ENCODE measurements at places on chromosomes 2 and 18.

- DNase-seq: no peak
- no peaks in the 10 kb centered on the region for H3K27me3 ChIP-seq
- H3K27ac ChIP-seq: no peak overlapping the region
- no peak overlapping the region for H3K4me3 ChIP-seq
Measured at GRCh38 chr2:71884303-71885042, 263.2 kb downstream of the CYP26B1 start.

DNA sequence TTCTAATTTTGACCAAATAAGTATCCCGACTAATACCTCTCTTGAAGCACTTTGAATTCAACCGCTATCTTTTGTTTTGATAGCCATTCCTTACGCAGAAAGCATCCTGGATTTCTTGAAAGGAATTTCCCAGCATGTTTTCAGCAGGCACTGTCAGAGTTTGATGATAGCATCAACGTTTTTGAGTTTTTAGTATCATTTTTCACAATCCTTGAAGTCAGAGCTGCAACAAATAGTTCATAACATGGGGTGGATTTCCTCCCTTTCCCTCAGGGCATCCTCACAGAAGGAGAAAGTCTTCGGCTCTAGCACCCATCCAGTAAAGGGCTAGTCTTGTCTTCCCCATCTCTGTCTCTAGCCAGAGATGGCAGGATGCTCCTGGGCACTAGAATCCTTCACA is 46.2 kb downstream of the ANKRD44 start:
- no peak for DNase-seq
- no peak overlapping the region for H3K27ac ChIP-seq
- H3K4me3 ChIP-seq: no peak overlapping the region

GRCh38 chr2:236261452-236261851 is 2.8 kb downstream of the ASB18 start:
- no peak for DNase-seq
- no peaks in the 10 kb centered on the region for H3K36me3 ChIP-seq
- no peaks in the 10 kb centered on the region for H3K27me3 ChIP-seq
- no peak overlapping the region for H3K27ac ChIP-seq
- no peaks in the 10 kb centered on the region for H3K4me1 ChIP-seq

DNA sequence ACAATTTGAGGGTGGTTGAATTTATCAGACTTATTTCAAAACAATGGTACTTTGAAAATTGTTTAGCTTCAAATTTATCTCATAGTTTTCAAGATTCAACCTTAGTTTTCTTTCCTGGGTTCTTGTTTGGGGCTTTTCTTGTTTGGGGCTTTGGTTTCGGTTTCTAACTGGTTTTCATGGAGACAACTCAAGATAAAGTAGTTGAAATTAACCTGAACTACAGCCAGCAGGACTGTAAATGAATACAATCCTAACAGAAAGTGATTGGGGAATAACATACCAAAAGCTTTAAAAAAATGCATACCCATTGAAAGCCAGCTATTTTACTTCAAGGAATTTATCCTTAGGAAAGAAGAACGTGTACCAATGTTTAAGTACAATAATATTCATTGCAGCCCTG is 133.5 kb upstream of the SLC14A2 start:
- no peaks in the 10 kb centered on the region for H3K36me3 ChIP-seq
- H3K27me3 ChIP-seq: no peaks in the 10 kb centered on the region
- DNase-seq: no peak
- H3K27ac ChIP-seq: no peak overlapping the region

DNA sequence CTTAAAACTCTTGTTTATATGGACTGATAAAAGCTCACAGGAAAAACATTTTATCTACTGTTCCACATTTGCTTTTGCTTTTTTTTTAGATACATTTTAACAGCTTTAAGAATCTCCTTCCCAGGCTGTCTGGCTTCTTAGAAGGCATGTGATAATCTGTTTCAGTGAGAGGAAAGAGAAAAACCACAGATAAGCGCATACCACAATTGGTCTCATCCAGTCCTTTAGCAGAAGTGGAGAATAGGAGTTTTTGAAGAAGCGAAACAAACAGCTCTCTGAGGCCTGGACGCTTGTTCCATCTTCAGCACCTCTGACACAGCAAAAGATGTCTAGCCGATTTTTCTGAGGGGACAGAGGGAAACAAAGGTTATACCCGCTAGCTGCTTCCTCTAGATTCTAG is 37.6 kb downstream of the RMC1 start:
- no peaks in the 10 kb centered on the region for H3K36me3 ChIP-seq
- DNase-seq: no peak
- H3K4me1 ChIP-seq: no peaks in the 10 kb centered on the region
- H3K27me3 ChIP-seq: no peaks in the 10 kb centered on the region
- no peak overlapping the region for H3K27ac ChIP-seq

DNA sequence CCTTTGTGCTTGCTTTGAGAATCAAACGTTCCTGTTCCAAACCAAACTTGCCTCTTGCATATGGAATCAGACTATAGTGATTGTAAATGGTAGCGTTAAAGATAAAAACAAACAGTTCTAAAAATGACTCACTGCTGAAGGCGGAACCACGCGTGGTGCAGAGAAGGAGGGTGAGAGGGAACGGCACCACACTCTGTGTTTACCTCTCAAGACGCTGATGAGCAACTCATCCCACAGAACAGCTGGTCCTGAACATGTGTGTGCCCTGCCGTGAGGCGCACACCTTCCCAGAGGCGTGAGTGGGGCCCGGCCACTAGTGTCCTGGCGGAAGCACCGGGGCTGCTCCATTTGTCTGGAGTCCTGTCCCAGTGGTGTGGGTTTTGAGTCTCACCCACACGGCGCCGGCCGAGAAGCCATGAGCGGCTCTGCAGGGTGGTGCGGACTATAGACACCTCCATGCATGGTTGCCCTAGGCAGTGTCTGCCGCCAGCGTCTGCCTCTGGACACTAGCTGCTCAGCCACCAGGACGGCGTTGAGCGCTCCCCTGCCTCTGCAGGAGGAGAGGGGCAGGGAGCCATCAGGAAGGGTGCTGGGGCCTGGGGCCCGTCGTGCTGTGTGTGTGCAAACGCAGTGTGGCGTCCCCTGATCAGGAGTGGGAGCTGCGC is 52.1 kb downstream of the NFATC1 start:
- H3K27me3 ChIP-seq: no peaks in the 10 kb centered on the region
- no peaks in the 10 kb centered on the region for H3K36me3 ChIP-seq
- no peak overlapping the region for H3K27ac ChIP-seq
- H3K4me1 ChIP-seq: no peaks in the 10 kb centered on the region
- DNase-seq: no peak

GRCh38 chr2:60861736-60862135 is 19.6 kb upstream of the REL start:
- H3K27ac ChIP-seq: no peak overlapping the region
- H3K4me1 ChIP-seq: peaks cover 11% of the 10 kb centered on the region
- no peak overlapping the region for H3K4me3 ChIP-seq
- no peak for DNase-seq

DNA sequence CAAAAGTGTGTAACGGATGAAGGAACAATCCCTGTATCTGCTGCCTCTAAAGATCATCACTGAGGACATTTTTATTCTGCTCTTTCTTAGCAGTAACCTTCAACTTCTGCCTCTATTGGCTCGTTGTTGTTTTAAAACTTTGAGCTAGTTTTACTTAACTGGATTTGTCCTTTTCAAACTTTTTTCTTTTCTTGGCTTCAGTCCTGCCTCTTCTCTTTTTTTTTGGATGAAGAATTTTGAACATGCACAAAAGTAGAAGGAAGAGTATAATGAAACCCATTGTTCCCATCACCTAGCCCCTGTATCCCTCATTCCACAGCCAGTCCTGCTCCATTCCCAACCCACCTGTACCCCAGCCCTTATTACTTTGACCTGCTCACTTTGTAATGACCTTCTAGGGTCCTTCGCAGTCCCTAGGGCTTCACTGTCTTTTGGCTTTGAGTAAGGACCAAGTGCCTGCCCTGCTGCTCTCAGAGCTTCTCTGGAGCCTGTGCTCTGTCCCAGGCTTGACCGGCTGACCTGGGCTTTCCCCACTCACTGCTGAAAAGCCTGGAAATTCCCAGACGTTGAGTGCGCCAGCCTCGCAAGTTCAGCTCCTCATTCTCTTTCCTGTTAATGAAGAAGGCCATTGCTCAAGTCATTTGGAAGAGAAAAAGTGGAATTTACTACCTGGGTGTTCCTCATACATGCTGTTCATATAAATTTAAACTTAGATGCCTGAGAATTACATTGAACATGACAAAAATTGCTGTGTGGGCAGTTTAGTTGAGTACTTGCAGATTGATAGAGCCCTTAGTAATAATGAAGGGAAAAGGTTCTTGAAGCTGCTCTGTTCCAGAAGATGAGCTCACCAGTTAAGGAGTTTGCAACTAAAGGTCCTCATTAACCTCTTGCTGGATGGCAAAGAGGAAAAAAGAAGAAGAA is 149.3 kb upstream of the ALPP start:
- H3K4me3 ChIP-seq: no peak overlapping the region
- no peak for DNase-seq
- no peaks in the 10 kb centered on the region for H3K4me1 ChIP-seq
- H3K27ac ChIP-seq: no peak overlapping the region
- no peaks in the 10 kb centered on the region for H3K27me3 ChIP-seq

DNA sequence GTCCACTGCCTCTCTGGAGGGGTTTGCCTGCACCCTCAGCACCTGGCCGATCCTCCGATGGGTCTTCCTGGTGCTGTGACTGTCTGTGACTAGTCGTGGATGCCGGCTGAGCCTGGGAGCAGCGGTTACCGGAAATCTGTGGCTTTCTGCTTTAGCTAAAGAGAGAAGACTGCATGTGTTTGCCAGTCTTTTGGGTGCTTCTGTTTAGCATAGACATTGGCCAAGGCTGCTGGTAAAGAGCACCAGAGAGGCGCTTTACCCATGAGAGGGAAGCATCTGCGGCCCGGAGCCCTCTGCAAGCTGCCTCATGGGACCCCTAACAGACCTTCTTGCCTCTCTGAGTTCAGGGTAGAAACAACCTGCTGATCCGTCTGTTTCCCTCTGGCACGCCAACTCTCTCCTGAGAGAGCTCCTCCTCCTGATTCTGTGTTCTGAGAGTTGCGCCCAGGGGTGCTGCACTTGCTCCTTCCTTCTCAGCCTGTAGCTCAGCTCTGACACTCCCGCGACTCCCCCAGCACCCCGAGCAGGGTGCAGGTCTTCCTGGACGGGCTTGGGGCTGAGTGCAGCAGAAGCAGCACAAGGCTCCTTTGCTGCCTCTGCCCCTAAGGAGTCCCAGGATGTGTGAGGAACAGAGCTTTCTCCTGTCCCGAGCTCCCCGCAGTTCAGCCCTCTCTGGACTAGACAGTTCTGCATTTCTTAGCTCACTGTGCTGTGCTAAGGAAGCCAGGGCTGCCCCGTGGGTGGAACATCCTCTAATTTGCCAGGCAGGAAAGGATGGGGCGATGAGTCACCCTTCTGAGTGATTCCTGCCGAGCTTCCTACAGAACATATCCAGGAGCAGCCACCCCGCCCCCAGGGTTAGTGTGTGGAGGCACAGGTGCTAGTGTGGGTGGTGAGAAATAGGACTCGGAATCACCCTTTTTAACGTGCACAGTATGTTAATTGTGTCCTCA is 203.2 kb downstream of the SH3RF3 start:
- DNase-seq: no peak
- no peaks in the 10 kb centered on the region for H3K27me3 ChIP-seq
- no peak overlapping the region for H3K27ac ChIP-seq
- no peaks in the 10 kb centered on the region for H3K36me3 ChIP-seq

GRCh38 chr2:173187941-173188788 is 112.5 kb downstream of the MAP3K20 start:
- H3K4me3 ChIP-seq: no peak overlapping the region
- H3K36me3 ChIP-seq: no peaks in the 10 kb centered on the region
- H3K27me3 ChIP-seq: no peaks in the 10 kb centered on the region
- DNase-seq: no peak

GRCh38 chr2:228847684-228848083 is 423.4 kb downstream of the PID1 start:
- H3K4me3 ChIP-seq: no peak overlapping the region
- H3K36me3 ChIP-seq: no peaks in the 10 kb centered on the region
- H3K27me3 ChIP-seq: no peaks in the 10 kb centered on the region
- no peak overlapping the region for H3K27ac ChIP-seq

DNA sequence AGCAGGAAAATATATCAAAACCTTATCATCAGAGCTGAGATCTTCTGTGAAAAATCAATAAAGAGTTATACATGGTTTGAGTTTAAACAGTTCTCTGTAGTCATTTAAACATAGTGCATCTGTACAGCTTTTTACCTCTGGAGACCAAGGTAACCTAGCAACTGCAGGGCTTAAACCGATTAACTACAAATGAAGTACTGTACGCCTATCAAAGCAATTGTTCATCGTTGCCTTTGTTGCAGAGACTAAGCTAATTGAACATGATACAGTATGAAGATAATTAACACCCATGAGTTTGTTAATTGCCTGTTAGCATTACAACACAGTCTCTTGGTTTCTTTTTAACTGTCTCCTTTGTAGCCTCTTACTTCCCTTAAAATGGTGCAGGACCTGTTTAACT is 147.9 kb downstream of the LNPK start:
- H3K4me1 ChIP-seq: no peaks in the 10 kb centered on the region
- H3K36me3 ChIP-seq: no peaks in the 10 kb centered on the region
- no peak overlapping the region for H3K27ac ChIP-seq
- H3K4me3 ChIP-seq: no peak overlapping the region
- DNase-seq: no peak
- H3K27me3 ChIP-seq: no peaks in the 10 kb centered on the region

- H3K4me3 ChIP-seq: no peak overlapping the region
- DNase-seq: peak; percentile 15
- H3K27me3 ChIP-seq: no peaks in the 10 kb centered on the region
- H3K36me3 ChIP-seq: no peaks in the 10 kb centered on the region
- peaks cover 39% of the 10 kb centered on the region for H3K4me1 ChIP-seq
Measured at GRCh38 chr2:9106338-9107167, 100.1 kb upstream of the ASAP2 start.

GRCh38 chr18:72637299-72637698 is 93.2 kb upstream of the CBLN2 start:
- H3K27ac ChIP-seq: no peak overlapping the region
- no peak overlapping the region for H3K4me3 ChIP-seq
- no peaks in the 10 kb centered on the region for H3K27me3 ChIP-seq

- H3K27me3 ChIP-seq: no peaks in the 10 kb centered on the region
- DNase-seq: no peak
- H3K27ac ChIP-seq: no peak overlapping the region
- peaks cover 19% of the 10 kb centered on the region for H3K4me1 ChIP-seq
- H3K4me3 ChIP-seq: no peak overlapping the region
- H3K36me3 ChIP-seq: no peaks in the 10 kb centered on the region
Measured at GRCh38 chr18:57974585-57975265, 69.3 kb upstream of the NEDD4L start.

DNA sequence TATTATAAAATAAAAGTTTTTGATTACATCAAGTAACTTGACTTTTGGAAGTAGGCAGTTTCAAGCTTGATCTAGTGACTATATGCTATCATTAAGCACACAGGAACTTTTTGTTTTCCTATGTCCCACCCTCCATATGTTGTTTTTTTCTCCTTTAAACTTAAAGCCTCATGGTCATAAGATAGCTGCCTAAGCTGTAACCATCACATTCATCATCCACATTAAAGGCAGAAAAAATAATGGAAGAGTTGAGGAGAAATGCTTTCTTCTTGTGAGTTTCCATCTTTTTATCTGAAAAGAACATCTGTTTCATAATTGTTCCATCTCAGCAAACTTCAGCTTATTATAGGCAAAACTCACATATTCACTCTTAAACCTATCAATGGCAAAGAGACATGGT is 630.4 kb downstream of the STK39 start:
- H3K4me1 ChIP-seq: no peaks in the 10 kb centered on the region
- H3K36me3 ChIP-seq: no peaks in the 10 kb centered on the region
- no peak overlapping the region for H3K27ac ChIP-seq
- DNase-seq: no peak
- H3K27me3 ChIP-seq: no peaks in the 10 kb centered on the region

- H3K4me3 ChIP-seq: no peak overlapping the region
- DNase-seq: no peak
- no peaks in the 10 kb centered on the region for H3K36me3 ChIP-seq
- H3K4me1 ChIP-seq: 0 out of 2 replicates have a peak, but pooled peaks cover 4% of the 10 kb centered on the region
- H3K27me3 ChIP-seq: no peaks in the 10 kb centered on the region
Measured at GRCh38 chr2:224331698-224332097, 70.2 kb downstream of the FAM124B start.
